ENCODE measurements at places on chromosomes 6 and 20.
A peak's percentile ranks its signal among the peaks of the same experiment; 100 is the strongest.

- no peak for DNase-seq
Measured at GRCh38 chr6:38349795-38350194, 289.9 kb downstream of the BTBD9 start.

- DNase-seq: no peak
Measured at GRCh38 chr6:162371121-162371520, 356.4 kb downstream of the PRKN start.

DNA sequence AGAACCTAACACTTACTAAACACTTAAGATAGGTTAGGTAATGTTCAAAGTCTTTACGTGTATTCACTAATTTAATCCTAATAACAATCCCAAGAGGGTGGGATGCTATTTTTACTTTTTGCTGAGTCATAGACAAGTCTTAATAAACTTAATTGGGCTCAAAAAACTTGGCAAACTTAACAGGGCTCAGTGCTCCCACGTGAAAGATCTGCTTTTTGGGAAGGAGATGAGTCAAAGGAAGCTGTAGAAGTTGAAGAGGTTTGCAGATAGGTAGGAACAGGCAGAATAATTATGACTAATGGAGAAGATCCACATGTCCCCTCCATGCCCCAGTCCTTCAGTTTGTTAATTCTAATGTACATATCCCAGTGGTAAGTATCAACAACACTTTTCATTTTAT, 44.5 kb upstream of the STMND1 start:
- DNase-seq: no peak

GRCh38 chr20:21387528-21387927, 9.8 kb downstream of the NKX2-4 start:
- DNase-seq: peak; percentile 61

- DNase-seq: no peak
Measured at GRCh38 chr20:49942303-49942702, 6.1 kb downstream of the RNF114 start.

DNA sequence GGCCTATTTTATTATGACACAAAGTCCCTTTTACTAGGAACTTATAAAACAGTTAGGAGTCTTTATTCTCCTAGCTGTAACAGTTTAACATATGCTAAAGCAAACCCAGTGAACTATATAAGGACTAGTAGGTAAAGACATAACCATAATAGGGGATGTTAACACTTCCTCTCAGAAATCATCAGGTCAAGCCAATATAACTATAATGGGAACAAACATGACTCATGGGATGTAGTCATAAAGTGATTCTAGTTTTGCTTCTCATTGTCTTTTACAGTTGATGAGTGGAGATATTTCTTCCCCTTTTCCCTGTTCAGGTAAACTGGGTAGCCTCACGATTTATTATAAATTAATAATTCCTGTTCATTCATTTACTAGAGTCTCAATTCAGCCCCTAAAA, 9.7 kb downstream of the PTCHD4 start:
- DNase-seq: no peak

GRCh38 chr6:6851059-6851948, 256.5 kb upstream of the RREB1 start:
- DNase-seq: no peak

GRCh38 chr6:88513471-88513870, 347.3 kb upstream of the CNR1 start:
- DNase-seq: no peak

- DNase-seq: no peak
Measured at GRCh38 chr6:16783509-16783908, 22.2 kb upstream of the ATXN1 start.

GRCh38 chr6:154414021-154414813, 57.6 kb upstream of the IPCEF1 start:
- no peak for DNase-seq

- DNase-seq: no peak
Measured at GRCh38 chr20:34553366-34553867, 5.1 kb upstream of the MAP1LC3A start.

- DNase-seq: no peak
Measured at GRCh38 chr6:14641423-14642135, 524.0 kb downstream of the CD83 start.

GRCh38 chr20:34680586-34681175, 3.8 kb upstream of the PIGU start:
- DNase-seq: no peak

DNA sequence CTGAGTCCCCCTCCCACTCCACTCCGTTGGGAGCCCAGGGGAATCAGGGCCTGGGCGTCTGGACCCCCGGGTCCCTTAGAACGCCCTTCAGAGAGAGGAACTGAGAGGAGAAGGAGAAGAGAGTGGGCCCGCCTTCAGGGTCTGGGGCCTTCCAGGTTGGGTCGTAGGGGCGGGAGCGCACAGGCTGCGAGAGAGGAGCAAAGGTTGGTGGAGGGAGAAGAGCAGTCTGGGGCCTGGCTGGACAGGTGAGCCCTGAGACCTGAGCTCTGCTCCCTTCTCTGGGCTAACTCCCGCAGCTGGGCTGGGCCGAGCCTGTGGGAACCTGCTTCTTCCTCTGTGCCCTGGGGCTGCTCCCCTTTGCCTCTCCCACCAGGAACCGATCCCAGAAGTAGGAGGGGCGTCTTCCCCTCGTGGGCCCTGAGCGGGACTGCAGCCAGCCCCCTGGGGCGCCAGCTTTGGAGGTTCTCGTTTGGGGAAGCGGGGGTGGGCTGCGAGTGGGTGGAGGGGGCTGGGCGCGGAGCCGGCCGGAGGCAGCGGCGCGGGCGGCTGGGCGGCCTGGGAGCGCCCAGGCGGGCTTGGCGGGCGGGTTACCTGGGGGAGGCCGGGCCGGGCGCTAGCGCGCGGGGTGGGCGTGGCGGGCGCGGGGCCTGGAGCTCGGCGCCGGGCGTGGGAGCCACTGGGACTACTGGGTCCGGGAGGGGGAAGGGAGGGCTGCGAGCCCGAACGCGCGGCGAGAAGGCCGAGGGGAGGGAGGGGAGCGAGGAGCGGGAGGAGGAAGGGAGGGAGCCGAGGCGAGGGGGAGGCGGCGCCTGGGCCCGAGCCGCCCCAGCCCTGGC, at the start of gene DDR1:
Gene DDR1, plus strand, starts transcription at position 835 of the 836 bp plus-strand sequence. CDS start 4,211 bp downstream, outside the sequence.
- no peak for DNase-seq

DNA sequence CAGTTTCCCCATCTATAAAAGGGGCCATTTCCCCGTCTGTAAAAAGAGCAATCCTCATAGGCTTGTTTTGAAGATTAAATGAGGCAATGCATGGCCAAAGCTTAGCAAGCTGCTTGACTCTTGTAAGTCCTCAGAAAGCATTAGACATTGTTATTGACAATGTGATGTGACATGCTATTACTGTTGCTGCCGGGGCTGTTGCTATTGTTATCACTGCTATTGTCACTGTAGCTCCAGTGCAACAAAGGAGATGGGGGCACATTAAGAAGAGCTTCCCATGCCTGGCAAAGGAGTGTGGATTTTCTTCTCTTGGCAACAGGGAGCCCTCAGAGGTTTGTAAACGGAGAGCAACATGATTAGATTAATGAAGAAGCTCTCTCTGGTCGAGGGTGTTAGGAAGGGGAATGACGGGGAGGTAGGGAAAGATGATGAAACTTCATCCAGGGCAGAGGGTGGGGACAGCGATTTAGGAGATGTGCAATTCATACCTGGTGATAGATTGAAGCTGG, 33.1 kb upstream of the FAM83D start:
- no peak for DNase-seq

DNA sequence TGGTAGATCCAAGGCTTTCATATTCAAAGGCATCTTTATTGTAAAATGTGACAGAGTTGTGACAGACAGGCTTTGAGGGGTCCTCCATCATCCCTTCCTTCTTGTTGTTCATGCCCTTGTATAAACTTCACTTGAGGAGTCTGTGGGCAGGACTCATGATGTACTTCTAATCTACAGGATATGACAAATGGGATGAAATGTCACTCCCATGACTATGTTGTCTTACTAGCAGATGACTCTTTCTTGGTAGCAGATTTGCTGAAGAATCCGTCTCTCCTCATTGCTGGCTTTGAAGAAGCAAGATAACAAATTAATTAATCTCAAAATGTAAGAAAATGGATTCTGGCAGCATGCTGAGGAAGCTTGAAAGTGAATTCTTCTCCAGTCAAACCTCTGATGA, 566.1 kb downstream of the TFAP2B start:
- no peak for DNase-seq

DNA sequence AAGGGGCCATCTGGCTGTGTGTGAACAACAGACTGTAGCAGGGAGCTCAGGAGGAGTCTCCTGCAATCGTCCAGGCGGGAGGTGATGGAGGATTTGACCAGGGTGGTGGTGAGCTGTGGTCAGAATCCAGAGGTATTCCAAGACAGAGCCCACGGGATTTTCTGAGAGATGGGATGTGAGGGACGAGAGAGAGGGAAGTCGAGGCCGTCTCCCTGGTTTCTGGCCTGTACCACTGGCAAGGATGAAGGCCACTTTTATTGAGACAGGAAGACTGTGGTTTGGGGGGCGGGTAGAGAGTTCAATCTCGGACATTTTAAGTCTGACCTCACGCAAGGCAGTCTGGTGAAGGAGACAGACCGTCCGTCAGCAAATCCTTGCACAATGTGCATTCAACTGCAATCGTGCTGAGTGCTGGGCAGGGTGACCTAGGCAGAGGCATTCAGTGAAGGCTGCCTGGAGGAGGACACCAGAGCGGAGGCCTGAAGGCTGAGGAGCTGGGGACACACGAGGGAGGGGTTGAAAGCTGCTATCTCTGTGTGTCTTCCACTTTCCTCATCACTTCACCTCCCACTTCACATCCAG, 53.9 kb downstream of the PREX1 start:
- DNase-seq: no peak
